ENCODE measurements at places on chromosomes 12 and 14.
A peak's percentile ranks its signal among the peaks of the same experiment; 100 is the strongest.

GRCh38 chr12:60197589-60197988, 601.8 kb downstream of the SLC16A7 start:
- no peak overlapping the region for H3K4me3 ChIP-seq
- no peak for DNase-seq
- no peak overlapping the region for H3K27ac ChIP-seq
- no peaks in the 10 kb centered on the region for H3K4me1 ChIP-seq
- H3K36me3 ChIP-seq, result no peaks in the 10 kb centered on the region
- H3K27me3 ChIP-seq, result no peaks in the 10 kb centered on the region

DNA sequence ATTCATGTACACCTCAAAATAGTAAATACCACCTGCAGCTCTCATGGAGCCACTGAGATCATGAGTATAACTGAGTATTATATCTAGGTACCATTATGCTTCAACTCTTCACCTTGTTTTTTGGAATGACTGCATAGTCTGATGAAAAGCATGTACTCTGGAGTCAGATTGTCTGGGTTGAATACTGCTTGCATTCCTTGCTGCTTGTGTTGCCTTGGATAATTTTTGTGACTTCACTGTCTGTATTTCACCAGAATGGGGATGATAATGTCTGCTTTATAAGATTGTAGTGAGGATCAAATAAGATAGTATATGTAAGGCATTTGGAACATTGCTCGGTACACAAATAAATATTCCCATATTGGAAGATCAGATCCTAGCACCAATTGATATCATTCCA, 54.2 kb downstream of the SUSD6 start:
- H3K4me1 ChIP-seq, result peaks cover 97% of the 10 kb centered on the region
- peak overlapping the region; percentile 73 for H3K27ac ChIP-seq
- no peak overlapping the region for H3K4me3 ChIP-seq
- H3K36me3 ChIP-seq, result no peaks in the 10 kb centered on the region
- no peaks in the 10 kb centered on the region for H3K27me3 ChIP-seq

GRCh38 chr12:73301530-73301929, 1029.4 kb downstream of the TRHDE start:
- no peaks in the 10 kb centered on the region for H3K27me3 ChIP-seq
- H3K27ac ChIP-seq, result no peak overlapping the region
- H3K36me3 ChIP-seq, result no peaks in the 10 kb centered on the region
- H3K4me3 ChIP-seq, result no peak overlapping the region

- no peaks in the 10 kb centered on the region for H3K36me3 ChIP-seq
- no peaks in the 10 kb centered on the region for H3K27me3 ChIP-seq
- H3K4me1 ChIP-seq, result peaks cover 18% of the 10 kb centered on the region
- H3K4me3 ChIP-seq, result no peak overlapping the region
Observed at GRCh38 chr12:13167226-13167625, 29.3 kb upstream of the EMP1 start.

- H3K4me3 ChIP-seq, result no peak overlapping the region
- H3K36me3 ChIP-seq, result peaks cover 21% of the 10 kb centered on the region
- H3K27ac ChIP-seq, result peak overlapping the region; percentile 34
- no peak for DNase-seq
- H3K4me1 ChIP-seq, result peaks cover 33% of the 10 kb centered on the region
Observed at GRCh38 chr12:31491841-31492598, 98.9 kb downstream of the DENND5B start.

Measured in left ventricle myocardium inferior (tissue), 1 donor.